ENCODE measurements at places on chromosomes 4 and X.

GRCh38 chrX:134957836-134958235 lies 33.0 kb upstream of the SMIM10 start:
- DNase-seq = no peak

DNA sequence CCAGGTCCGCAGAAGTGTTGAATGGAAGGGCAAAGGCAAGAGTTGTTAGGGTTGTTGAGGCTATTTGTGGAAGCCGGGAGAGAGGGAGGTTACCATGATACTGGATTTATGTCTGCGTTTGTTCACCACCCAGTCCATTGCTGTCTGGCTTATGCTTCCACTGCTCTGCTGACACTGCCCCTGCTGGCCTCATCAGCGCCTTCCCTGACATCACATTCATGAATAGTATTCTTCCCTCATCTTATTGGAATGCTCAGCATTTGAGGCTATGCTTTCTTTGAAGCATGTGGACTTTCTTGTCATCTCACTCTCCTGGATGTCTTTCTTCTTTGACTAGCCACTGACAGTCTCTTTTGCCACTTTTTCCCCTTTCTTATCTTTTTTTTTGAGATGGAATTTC lies 10.3 kb downstream of the GNL3L start:
- DNase-seq = no peak

GRCh38 chr4:25437926-25438325 lies 60.9 kb downstream of the ANAPC4 start:
- peak; percentile 91 for DNase-seq

DNA sequence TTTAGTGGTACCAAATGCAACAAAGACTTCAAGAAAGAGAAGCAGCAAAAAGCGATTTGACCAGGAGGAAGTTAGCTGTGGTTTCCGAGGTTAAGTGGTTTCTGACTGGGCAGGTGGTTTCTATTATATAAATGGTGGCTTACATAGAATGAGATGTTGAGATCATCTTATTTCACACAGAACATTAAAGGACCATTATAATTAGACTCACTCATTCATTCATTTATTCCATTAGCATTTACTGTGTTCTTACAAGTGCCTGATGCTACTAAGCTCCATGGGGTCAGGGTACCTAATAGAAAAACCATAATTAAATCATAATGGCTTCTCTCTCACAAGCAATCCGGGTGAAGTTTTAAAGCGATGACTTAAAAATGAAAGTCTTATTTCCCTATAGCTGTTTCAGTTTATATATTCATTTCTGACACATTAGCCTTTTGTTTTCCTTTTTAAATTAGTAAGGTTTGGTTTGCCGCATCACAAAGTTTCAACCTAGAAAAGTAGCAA lies 10.6 kb downstream of the TSPAN6 start:
- no peak for DNase-seq

GRCh38 chrX:69177511-69178162 lies 12.4 kb upstream of the PJA1 start:
- DNase-seq = no peak

DNA sequence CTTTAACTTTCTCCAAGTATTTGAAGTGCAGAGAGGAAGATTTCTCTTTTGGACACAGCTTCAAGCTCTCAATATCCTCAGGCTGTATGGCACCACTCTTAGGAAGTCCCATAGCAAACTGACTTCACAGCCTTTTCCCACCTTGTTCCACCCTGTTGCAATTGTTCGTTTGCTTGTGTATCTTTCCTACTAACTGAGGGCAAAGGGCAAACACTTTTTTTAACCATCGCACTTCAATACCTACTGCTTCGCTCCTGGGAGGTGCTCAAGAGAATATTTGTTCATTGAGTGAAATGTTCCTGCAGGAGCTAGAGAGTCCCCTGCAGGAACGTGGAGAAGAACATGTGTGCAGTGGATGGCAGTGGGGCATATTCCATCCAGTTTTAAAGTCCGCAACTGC lies 638.6 kb downstream of the BCOR start:
- no peak for DNase-seq

GRCh38 chr4:46950826-46951225 lies 41.8 kb upstream of the COX7B2 start:
- DNase-seq = no peak

DNA sequence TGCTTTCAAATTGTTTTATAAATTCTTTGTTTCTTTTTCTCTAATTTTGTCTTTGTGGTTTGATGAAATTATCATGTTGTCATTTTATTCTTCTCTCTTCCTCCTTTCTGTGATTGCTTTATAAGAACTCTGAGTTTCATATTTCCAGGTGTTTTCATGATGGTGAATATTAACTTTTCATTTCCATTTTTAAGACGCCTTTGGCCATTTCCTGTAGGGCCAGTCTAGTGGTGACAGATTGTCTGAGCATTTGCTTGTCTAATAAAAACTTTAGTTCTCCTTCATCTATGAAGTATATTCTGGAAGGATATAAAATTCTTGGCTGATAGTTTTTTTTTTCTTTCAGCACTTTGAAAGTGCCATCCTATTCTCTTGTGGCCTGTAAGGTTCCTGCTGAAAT lies 128.1 kb downstream of the FAM13A start:
- DNase-seq = no peak

GRCh38 chr4:81460191-81460701 lies 11.5 kb downstream of the RASGEF1B start:
- no peak for DNase-seq

DNA sequence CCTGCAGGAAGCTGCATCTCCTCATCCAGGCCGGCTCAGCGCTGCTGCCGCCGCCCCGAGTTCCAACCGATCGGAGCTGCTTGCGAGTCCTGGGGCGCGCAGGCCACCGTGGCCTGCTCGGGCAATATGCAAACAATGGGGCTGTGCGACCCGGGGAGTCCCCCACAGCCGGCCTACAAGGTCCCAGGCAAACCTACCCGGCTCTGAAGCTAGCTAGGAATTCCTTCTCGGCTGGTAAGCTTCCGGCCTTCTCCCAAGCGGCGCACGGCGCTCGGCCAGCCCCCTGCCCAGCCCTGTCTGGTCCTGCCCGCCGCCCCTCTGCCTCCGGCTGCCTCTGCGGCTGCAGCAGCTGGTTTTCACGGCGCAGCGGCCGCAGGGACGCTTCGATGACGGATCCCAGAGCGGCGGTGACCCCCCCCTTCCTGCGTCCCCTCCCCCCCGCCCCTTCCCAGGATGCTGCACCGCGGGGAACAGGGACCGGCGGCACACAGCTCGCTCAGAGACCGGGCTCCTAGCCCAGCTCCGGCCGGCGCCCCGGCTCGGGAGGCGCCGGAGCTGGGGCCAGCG lies 59.4 kb downstream of the TSC22D3 start:
- no peak for DNase-seq

- DNase-seq = no peak
These were observed 416.1 kb upstream of the FTHL17 start for GRCh38 chrX:31487951-31488350.

- DNase-seq = no peak
These were observed 83.5 kb downstream of the LNX1 start for GRCh38 chr4:53507671-53508286.

DNA sequence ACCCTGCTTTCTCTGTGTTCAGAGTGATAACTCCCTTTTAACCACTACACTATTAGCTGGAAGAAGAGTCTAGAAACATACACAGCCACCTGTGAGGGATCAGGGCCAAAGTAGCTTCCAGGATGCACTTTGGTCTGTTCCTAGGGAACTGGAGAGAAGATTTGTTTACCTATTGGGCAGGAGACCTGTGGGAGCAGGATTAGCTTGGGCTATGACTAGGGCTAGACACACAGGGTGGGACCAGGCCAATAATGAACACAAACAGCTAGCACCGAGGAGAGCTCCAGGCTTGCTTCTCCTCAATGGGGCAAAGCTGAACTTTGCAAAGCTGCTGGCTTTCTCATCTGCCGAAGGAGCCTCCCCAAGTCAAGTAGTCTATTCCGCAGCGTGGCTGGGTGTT lies 24.4 kb upstream of the MAP7D3 start:
- no peak for DNase-seq

- no peak for DNase-seq
These were observed 72.4 kb downstream of the MAP9 start for GRCh38 chr4:155304375-155304774.

GRCh38 chr4:44157611-44158277 lies 290.9 kb downstream of the KCTD8 start:
- no peak for DNase-seq

- no peak for DNase-seq
These were observed 883 bp upstream of the KLHL4 start for GRCh38 chrX:87516717-87517121.

DNA sequence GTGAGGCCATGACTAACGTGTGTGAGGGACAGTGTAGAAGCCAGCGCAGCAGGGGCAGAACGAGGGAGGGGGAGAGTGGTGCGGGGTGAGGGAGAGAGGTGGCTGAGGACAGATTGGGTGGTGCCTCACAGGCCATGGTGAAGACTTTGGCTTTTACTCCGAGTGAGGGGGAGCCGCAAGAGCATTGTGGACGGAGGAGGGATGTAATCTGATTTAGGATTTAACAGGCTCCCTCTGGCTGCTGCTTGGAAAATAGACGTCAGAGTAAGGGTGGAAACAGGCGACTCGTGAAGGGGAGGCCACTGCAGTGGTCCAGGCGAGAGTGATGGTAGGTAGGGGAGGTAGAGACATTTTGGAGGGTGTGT lies 13.0 kb downstream of the PPP1R3F start:
- no peak for DNase-seq

DNA sequence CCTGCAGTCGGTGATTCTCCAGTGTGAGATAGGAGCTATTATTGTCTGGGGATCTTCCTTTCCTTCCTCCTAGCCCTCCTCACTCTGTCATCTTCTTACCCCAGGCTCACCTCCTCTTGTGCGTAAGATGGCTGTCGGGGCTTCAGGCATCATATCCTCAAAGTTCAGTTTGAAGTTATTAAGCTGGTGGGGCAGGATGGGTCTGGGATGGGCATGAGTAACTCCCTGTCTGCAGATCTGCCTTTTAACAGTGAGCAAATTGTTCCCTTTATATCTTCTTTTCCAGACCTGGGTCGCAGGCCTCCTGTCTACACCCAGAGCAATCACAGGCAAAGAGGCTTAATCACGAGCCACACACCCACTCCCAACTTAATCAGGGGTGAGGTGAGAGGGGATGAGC lies 900 bp upstream of the MTMR1 start:
- DNase-seq = no peak

GRCh38 chr4:6886886-6887285 lies 22.7 kb upstream of the TBC1D14 start:
- no peak for DNase-seq

- DNase-seq = peak; percentile 86
These were observed at the start of gene RPL34 for GRCh38 chr4:108620101-108620932. Gene RPL34 (plus strand): TSS chr4:108620576. CDS start chr4:108621960, 1,384 bp downstream.

- no peak for DNase-seq
These were observed 330.5 kb downstream of the HNRNPD start for GRCh38 chr4:82043081-82043808.

- no peak for DNase-seq
These were observed 37.0 kb downstream of the NPY5R start for GRCh38 chr4:163380703-163381102.

DNA sequence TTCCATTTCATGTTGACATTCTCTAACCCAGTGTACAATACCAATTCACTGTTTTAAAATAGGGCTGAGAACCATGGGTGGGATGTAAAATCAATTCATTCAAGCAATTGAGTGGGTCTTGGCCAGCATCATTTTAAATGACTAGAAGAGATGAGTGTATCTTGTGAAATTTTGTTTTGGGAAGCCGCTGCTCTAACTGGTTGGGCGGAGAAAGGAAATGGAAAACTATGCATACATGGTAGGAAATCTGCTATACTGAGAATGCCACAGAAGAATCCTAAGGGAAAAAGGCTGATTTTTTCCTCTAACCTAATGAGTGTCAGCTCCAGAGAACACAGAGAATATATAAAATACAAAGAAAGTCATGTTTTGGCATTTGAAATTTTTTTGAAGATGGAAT lies 54.8 kb upstream of the DCLK2 start:
- no peak for DNase-seq

DNA sequence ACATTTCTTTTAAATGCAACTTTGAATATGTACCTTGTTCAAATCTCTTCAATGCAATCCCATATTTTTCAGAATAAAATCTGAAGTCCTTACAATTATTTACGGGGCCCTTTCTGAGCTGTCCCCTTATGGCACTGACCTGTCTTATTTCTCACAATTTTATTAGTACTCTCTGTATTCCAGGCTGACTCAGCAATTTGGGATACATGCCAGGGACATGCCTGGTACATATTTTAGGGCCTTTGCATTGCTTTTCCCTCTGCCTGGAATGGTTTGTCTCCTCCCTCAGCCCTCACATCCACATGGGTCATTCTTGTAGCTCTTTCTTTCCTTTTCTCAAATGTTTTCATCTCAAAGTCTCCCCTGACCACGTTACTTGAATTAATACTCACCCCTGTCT lies 172.2 kb upstream of the TECRL start:
- no peak for DNase-seq

GRCh38 chrX:40061871-40062524 lies 35.8 kb downstream of the BCOR start:
- DNase-seq = no peak

- DNase-seq = no peak
These were observed 84.0 kb downstream of the RBPJ start for GRCh38 chr4:26404743-26405206.
